ENCODE measurements at places on chromosomes 4 and X. TPM values are rescaled to one million over a fixed set of nuclear protein-coding genes. Genes with fewer than 3 reads are reported as not detected.

DNA sequence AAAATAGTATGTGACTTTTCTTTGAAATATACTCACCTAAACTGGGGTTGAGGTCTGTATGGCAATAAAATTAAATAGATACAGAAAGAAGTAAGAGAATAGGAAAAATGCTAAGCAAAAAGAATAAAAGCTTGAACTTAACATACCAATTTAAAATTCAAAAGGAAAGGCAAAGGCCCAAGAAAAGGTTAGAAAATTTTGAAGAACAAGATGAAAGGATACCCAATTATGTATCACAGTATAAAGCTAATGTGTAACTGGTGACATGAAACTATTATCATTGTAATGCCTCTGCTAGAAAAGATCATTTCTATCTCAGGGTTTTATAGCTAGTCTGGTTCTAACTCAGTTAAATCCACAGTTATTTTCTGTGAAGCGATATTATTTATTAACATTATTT, 99.1 kb downstream of the PDLIM5 start:
- no peak for DNase-seq

GRCh38 chr4:55879224-55879623, 25.8 kb downstream of the EXOC1 start:
- DNase-seq: no peak

- DNase-seq: no peak
These were observed 28.8 kb upstream of the SCOC start for GRCh38 chr4:140344621-140345020.

The TEX13D gene
- total RNA-seq: not detected

The FHIP1A gene
- 0.12 TPM for total RNA-seq

GRCh38 chr4:152535360-152535902, 461 bp downstream of the FBXW7 start:
- DNase-seq: no peak

The CYSLTR1 gene
- not detected for total RNA-seq

DNA sequence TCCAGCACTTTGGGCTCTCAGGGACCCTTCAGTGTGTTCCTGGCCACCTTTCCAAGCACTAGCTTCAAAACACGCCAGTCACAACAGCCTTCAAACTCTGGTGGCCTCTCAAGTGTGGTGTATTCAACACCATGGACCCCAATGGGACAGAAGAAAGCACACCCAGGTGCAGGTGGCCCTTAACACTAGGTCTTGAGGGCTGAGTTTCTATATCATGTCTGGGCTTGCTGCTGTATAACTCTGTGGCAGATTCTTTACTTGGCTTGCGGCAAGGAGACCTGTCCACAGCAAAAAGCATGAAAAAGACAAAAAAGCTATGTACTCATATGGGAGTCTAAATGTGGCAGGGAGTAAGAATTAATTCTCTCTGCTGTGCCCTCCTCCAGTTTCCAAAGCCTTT, 23.1 kb downstream of the MSL3 start:
- DNase-seq: no peak

DNA sequence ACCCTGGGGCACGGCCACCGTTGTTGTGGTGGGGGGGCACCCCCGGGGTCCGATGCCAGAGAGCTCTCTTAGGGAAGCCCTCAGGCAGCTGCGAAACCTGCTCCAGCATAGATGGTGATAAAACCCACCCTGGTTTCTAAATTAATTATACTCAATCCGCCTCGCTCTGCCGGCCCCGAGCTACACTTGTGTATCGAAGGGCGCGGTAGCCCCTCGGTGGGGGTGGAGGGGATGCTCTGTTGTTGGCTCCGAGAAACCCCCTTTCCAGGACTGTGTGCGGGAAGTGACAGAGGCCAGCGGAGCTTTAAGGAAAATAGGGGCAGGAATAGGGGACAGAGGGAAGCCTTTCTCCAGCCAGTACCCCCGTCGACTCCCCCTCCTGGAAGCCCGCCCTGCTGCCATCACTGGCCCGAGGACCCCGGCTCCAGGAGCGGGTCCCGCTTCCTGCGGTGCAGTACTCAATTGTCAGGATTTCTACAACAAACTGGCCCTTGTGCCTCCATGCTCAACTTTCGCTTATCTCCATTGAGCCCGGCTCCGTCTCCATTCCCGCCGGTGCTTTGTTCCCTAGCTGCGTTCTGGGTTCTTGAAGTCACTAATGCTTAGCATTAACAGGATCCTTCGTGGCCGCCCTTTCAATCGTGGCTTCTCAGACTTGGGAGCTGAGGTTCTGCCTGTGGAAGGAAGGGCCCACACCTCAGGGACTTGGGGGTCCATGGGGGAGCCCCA, 408.2 kb downstream of the BCOR start:
- DNase-seq: no peak

The SSX3 gene
- not detected for total RNA-seq

DNA sequence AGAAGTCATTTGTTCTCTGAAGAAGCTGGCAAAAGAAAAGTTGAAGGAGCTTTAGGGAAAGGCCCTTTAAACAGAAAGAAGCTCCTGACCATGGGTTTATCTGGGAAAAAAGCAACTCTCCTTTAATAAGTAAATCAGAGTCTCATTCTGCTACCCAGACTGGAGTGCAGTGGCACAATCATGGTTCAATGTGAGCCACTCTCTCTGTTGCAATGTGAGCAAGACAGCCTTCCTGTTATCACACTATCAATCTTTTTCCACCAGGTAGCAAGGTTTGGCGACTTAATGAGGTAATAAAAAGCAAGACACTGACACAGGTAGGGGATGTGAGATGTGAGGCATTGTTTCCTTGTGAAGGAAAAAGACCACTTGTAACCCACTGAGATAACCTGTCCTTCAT, 111.3 kb downstream of the SYNPO2 start:
- no peak for DNase-seq

DNA sequence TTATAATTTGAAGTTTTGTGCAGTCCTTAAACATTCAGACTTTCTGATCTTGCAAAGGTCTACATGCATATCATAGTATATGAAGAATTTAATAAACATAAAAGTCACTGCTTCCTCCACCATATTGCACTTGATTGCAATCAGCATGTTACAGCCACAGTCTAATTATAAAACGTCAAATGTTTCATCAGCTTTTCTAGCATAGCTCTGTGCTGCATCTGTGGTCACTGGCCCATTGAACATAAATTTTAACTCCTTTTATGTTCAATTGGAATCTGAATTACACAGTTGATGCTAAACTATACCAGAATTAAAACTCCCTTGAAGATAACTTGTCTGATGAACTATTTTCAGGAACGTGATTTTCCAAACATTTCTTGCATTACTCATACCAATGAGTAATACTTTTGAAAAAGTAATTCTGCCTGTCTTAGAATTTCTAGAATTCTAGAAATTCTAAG, 329.1 kb downstream of the GALNTL6 start:
- DNase-seq: no peak

- no peak for DNase-seq
These were observed 260.3 kb downstream of the PPP3CA start for GRCh38 chr4:101086801-101087586.

DNA sequence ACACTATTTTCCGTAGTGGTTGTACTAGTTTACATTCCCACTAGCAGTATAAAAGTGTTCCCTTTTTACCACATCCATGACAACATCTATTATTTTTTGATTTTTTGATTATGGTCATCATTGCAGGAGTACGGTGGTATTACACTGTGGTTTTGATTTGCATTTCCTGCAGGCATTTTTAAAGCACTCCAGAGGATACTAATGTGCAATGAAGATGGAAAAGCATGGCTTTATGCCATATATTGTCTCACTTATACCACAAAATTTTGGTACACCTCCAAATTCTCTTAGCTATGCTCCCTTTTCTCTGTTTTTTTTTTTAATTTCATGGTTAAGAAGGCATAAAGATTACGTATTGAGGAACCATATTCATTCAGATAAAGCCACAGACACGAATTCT, 35.1 kb upstream of the NPY2R start:
- no peak for DNase-seq

GRCh38 chr4:123924536-123924935, 527.9 kb downstream of the SPRY1 start:
- DNase-seq: no peak

The DCX gene
- total RNA-seq: not detected

GRCh38 chrX:154320406-154320805, 24.8 kb downstream of the TKTL1 start:
- no peak for DNase-seq

DNA sequence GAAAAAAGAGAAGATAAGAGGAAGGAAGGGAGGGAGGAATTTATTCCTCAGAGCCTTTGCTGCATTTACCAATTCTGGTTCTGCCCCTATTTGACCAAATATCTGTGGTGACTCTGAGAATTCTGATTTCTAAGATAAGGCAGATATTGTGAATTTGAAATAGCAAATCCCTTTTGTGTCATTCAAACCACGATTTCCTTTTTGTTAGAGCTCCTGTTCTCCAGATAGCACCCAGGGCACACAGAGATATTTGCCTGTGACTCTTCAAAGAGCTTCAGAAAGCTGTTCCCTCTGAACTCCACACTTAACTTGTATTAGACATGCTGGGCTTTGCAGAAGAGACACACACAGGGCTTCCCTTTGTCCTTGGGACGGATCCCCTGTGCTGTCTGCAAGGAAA, 272.2 kb downstream of the DHRSX start:
- no peak for DNase-seq

- DNase-seq: no peak
These were observed 14.3 kb downstream of the PIGG start for GRCh38 chr4:513327-513726.

DNA sequence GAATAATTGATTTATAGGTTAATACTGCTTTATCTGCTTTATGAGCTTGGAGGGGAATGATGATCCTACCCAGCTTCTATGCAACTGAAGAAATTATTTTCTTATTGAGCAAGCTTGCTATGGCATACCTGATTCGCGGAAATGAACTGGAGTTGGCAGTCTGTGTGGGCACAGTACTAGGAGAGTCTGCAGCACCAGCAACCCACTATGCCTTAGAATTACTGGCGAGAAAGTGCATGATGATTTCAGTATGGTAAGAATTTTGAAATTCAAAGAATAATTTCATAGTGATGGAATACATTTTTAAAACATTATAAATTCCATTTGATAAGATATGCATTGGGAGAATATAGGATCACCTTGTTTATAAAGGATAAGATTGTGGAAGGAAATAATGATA, 32.3 kb downstream of the SPATA4 start:
- DNase-seq: no peak

DNA sequence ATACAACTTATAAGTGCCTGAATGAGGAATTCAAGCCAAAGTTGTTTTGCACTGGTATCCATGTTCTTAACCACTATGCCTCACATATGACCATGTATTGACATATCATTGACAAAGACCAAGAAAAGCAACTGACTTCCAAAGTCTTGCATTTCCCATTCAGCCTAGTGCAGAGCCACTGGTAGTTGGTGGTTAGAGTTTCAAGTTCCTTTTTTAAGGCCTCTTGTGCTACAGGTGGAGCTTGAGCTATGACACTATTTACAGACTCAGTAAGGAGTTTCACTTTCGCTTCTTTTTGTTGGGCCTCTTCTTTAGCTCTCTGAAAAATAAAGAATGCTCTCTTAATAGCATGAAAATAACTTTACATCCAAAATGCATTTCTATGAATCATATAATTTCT, 763.0 kb downstream of the DMD start:
- DNase-seq: peak; percentile 12

- no peak for DNase-seq
These were observed 35.3 kb upstream of the TMEM154 start for GRCh38 chr4:152715076-152715475.

The DSPP gene
- total RNA-seq: not detected

DNA sequence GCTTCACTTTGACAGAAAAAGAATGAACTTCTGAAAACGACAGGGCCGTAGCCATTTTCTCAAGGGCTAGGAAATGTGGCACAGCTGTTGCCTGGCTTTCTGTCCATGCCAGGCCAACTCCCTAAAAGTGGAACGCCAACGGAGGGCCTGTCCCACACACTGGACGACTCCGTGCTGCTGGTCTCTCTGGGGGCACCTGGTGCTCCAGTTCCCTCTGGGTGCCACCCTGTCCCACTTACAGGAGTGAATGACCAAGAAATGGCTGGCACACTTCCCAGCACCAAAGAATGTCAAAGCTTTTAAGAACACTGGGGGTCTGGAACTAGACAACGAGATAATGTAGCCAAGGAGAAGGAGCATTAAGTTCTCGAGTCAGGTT, 40.9 kb downstream of the GATB start:
- no peak for DNase-seq

DNA sequence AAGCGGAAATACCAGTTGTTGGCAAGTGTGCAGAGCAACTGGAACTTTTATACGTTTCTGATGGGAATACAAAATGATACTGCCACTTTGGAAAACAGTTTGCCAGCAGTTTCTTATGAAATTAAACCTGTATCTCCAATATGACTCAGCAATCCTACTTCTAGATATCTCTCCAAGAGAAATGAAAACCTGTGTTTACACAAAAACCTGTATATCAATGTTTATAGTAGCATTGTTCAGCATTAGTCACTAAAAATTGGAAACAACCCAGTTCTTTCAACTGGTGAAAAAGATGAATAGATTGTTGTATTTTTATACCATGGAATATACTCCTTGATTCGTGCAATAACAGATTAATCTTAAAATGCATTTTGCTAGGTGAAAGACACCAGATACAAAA, 26.8 kb downstream of the ATP7A start:
- DNase-seq: peak; percentile 13
